ENCODE measurements at places on chromosomes 4 and X. TPM values are rescaled to one million over a fixed set of nuclear protein-coding genes. Genes with fewer than 3 reads are reported as not detected.

DNA sequence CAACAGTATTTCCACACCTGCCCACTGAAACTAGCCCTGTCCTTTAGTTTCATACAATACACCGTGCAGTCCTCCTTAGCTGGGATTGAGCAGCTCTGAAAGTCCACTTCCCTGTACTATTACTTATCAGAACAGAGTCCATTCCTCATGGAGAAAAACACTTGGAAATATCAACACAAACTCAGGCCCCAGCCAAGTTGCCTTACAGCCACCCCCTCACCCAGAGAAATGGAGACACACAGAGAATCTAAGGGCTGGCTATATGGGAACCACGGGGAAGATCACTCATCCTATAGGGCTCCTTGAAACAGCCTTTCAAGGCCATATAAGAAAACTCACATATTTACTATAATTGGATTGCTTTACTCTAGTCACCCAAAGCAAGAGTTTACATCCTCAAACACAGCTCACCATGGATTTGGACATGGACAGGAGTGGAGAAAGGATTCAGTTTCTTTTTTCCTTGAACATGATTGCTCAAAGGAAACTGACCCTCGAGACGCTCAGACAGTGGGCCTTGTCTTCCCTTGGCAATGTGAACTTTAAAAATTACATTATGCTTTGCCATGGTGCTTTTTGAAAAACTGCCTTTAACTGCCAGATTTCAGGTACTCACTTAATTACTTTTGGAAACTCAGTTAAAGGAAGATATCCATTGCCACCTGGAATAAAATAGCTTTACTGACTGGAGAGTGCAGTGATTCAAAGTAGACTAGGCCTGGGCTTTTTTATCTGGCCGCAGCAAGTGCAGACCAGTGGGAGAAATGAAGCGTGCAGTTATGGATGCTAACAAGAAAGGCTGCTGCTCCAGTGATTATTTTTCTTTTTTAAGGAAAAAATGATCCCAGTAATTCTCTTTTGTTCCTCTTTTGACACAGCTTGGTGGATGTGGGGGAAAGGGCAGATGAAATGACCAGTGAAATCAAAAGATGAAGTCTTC is 1.6 kb downstream of the SCARB2 start:
- no peaks in the 10 kb centered on the region for H3K27me3 ChIP-seq
- H3K4me3 ChIP-seq: peak overlapping the region; percentile 84
- H3K36me3 ChIP-seq: no peaks in the 10 kb centered on the region
- DNase-seq: no peak

FAM9B gene
- total RNA-seq: not detected

DNA sequence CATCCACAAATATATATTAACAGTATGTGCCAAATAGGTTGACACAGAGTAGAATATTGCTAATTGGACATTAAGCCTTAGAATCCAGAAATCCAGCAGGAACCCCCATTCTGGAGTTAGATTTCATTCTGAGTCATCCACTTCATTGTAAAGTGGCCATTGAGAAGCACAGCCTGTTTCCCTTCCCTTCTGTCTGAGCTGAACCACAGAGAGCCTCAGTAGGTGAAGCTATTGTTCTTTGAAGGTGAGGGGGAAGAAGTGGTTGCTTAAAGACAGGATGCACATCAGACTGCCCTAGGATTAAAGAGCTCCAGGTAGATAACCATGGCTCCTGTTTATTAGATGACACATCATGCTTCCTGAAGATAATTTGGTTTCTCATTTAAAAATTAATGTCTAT is 30.6 kb upstream of the MCF2 start:
- no peak for DNase-seq
- no peaks in the 10 kb centered on the region for H3K4me1 ChIP-seq
- H3K27ac ChIP-seq: no peak overlapping the region
- H3K36me3 ChIP-seq: no peaks in the 10 kb centered on the region
- no peaks in the 10 kb centered on the region for H3K27me3 ChIP-seq

- no peak overlapping the region for H3K27ac ChIP-seq
- H3K4me3 ChIP-seq: no peak overlapping the region
- DNase-seq: no peak
- H3K27me3 ChIP-seq: no peaks in the 10 kb centered on the region
- no peaks in the 10 kb centered on the region for H3K4me1 ChIP-seq
- no peaks in the 10 kb centered on the region for H3K36me3 ChIP-seq
Observed at GRCh38 chr4:52964011-52964410, 101.9 kb downstream of the RASL11B start.

Data from Caco-2 (cell line).